ENCODE measurements at places on chromosomes 4 and X.

DNA sequence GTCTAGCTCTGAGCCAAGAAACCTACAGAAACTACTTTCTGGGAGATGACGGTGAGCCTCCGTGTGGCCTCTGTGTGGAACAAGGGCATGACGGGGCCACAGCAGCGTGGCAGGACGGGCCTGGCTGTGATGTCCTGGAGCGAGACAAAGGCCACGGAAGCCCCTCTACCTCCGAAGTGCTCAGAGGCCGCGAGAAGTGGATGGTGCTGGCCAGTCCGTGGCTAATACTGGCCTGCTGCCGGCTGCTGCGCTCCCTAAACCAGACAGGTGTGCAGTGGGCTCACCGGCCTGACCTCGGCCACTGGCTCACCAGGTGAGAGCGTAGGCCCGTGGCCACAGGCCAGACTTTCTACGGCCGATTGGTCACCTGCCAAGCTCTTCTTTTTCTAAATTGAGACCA, 24.6 kb downstream of the PIGG start:
- no peak for DNase-seq

GRCh38 chr4:1478766-1479355, 72.6 kb upstream of the NKX1-1 start:
- peak; percentile 8 for DNase-seq

GRCh38 chrX:48021026-48021900, 14.5 kb downstream of the SPACA5 start:
- DNase-seq = peak; percentile 74

- no peak for DNase-seq
These were observed 443.6 kb upstream of the TENM3 start for GRCh38 chr4:181799561-181800069.

- DNase-seq = no peak
These were observed 583.4 kb downstream of the TRAM1L1 start for GRCh38 chr4:116501954-116502353.

DNA sequence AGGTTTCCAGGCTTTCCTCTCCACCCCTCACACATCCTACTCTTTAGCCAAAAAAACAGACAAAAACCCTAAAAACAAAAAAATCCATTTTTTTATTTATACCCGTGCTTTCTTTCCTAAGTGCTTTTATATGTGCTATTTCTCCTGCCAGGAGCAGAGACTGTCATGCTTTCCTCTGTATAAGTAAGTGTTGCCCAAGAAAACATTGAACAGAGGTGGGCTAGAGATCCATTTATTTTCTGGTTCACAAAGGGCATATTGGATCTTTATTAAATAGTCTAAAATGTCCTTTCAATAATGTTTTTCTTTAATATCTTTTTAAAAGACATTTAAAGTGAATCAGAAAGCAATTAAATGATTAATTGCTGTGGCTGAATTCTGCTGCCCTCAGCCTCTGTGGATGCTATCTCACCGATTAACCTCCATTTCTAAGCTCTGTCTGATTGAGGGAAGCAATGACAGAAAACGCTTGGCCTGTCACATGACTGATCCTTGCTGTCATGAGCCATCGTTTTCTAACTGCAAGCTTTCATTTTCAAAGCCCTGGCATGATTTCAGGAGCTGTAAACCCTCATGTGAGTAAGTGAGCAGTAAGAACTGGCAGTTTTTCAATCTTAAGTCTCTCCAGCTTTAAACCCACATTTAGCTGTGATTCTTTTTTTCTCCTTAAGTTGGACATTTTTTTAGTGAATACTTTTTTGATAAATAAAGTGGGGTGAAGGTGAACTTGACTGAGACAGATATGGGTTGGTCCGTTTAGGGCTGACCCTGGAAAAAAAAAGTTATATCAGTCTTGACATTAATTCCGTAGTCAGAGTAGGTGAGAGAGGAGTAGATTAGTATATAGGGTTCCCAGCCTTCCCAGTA, 180.7 kb upstream of the PGRMC2 start:
- peak; percentile 22 for DNase-seq

All from NCI-H1105 treated with DMSO at 0.1 percent for 48 hours (cell line).